ENCODE measurements at places on chromosomes 12 and 14. TPM values are rescaled to one million over a fixed set of nuclear protein-coding genes. Genes with fewer than 3 reads are reported as not detected.

DNA sequence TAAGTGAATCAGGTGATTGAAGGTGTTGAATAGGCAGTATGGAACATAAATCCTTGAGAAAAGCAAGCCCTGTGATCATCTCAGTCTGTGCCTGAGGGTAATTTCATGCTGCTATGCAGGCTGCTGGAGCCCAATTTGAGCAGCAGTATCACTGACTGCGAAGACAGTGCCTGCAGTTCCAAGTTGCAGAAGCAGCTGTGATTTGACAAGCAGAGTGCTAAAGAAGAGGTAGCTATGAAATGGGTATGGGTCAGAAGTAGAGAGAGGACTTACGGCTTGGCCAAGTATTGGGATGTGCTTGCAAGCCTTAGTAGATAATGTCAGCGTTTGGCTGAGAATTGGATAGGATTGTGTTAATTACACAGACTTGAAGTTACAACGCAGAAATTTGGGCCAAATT is 22.5 kb downstream of the PIK3C2G start:
- DNase-seq: no peak

GRCh38 chr12:125014526-125014925 is 21.1 kb downstream of the BRI3BP start:
- DNase-seq: no peak

GRCh38 chr12:119391673-119392072 is 57.1 kb downstream of the CCDC60 start:
- no peak for DNase-seq

- DNase-seq: no peak
Measured at GRCh38 chr14:96146131-96146771, 58.4 kb upstream of the BDKRB2 start.

DNA sequence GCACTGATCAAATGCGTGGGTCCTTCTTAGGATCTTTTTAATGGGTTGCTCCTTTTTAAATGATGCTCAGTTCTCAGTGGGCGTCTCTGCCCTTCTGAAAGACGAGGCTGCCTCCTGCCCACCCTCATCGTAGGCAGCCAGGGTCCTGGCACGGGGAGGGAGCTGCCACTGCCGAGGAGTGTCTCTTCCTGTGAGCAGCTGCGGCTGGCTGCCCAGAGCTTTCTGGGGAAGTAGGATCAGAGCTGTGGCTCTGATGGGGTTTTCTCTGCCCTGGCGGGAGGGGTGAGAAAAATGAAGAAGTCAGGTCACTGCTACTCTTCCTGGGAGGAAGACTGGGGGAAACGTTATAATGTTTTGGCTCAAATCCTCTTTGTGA is 31.1 kb upstream of the BEGAIN start:
- no peak for DNase-seq

DNA sequence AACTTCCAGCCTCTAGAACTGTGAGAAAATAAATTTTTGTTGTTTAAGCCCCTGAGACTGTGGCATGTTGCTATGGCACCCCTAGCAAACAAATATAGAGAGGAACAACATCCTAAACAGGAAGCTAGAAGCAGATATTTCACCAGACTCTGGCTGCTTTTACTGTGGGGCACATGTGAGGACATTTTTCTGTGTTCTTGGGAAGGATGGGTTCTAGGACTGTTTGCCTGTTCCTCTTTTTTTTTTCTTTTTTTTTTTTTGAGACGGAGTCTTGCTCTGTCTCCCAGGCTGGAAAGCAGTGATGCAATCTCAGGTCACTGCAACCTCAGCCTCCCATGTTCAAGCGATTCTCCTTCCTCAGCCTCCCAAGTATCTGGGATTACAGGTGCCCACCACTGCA is 4.2 kb upstream of the HRK start:
- no peak for DNase-seq

DNA sequence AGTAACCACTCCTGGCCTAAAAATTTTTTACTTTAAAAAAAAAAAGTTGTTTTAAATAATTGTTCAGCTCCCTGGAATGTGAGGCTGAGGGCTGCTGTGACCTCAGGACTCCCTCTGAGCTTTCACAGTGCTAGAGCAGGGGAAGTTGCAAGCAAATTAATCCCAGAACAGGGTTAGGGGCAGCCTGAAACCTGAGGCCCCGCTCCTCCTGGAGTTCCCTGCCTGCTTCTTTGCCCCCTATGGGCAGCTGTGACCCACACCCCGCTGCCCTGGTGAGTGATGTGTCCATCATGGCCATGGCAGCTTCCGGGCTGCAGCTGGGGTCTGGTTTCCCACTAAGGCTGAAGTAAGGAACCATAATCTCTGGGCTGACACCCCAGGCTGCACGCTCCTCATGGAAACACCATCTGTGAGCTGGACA is 9.5 kb downstream of the RITA1 start:
- no peak for DNase-seq

DNA sequence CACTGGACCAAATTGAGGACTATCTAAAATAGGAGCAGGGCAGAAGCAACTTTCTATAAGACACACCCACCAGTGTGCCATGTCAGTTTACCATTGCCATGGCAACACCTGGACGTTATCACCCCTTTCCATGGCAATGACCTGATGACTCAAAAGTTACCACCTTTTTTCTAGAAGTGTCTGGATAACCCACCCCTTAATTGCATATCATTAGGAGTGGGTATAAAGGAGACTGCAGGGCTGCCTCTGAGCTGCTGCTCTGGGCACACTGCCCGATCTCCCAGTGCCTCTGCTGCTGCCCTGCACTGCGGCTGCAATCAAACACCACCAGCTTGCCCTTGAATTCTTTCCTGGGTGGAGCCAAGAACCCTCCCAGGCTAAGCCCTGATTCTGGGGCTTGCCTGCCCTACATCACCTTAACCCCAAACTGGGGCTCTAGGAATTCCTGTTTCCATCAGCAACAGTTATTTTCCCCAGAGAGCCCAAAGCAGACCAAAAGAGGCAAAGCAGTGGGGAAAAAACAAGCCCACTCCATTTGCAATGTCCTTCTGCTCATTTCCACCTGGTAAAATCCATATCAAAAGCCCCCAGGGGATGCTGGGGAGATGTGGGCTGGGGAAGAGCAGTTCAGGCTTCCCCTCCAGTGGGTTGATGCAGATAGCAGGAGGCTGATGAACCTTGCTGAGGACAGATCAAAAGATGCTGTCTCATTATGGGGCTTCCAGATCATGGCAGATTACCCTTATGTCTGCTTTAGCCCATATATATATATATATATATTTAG is 129.5 kb upstream of the NCOR2 start:
- DNase-seq: no peak

GRCh38 chr12:115437061-115437567 is 753.1 kb upstream of the TBX3 start:
- DNase-seq: no peak

GRCh38 chr12:19129486-19130223 is at the start of gene PLEKHA5:
PLEKHA5 (plus strand) TSS chr12:19129733; CDS start chr12:19129800, 67 bp downstream.
- DNase-seq: peak; percentile 84

DNA sequence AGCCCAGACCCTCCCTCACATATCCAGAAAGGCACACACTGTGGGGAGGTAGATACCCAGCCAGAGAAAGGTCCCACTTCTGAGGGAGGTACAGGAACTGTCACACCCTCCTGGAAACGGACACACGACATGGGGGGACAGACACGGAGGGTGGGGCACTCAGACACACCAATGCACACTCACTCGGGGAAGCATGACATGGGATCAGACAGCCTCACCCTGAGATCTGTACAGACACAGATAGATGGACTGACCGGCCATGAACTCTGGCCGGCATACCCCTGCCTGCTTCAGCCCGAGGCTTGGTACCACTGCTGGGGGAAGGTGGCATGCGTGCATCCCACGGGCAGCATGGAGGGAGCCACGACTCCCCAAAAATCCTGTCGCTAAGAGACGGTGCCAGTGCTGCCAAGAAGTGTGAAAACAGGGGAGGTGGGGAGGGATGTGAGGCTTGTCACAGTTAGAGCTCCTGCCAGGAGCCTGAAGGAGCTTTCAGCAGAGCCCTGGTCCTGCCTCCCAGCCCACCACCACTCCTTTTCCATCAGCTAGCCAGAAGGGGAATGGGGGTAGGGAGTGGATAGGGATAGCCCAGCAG is 571 bp downstream of the CPNE6 start:
- DNase-seq: no peak

GRCh38 chr12:12725086-12725955 is 8.2 kb downstream of the CDKN1B start:
- peak; percentile 82 for DNase-seq

GRCh38 chr12:49811136-49811535 is 17.1 kb downstream of the NCKAP5L start:
- DNase-seq: no peak

DNA sequence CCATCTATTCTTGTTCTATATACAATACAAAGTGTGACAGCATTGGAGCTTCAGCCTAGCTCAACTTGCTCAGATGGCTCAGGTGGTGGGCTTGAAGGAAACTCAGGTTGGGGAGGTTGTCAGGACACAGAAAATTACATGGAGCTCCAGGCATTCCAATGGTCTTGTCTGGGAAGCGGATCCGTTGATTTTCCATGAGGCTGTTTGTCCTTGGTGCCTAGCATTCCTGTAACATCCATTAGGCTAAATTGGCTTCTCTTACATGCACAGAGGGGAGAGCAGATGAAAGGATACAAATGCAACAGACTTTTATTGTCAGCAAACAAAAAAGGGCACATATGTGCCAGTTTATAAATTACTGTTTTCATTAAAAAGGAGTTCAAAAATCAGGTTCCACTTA is 75.5 kb upstream of the OTX2 start:
- no peak for DNase-seq

GRCh38 chr12:46409342-46409741 is 36.8 kb upstream of the SLC38A2 start:
- no peak for DNase-seq

GRCh38 chr12:76055393-76055792 is 23.8 kb upstream of the PHLDA1 start:
- DNase-seq: no peak

DNA sequence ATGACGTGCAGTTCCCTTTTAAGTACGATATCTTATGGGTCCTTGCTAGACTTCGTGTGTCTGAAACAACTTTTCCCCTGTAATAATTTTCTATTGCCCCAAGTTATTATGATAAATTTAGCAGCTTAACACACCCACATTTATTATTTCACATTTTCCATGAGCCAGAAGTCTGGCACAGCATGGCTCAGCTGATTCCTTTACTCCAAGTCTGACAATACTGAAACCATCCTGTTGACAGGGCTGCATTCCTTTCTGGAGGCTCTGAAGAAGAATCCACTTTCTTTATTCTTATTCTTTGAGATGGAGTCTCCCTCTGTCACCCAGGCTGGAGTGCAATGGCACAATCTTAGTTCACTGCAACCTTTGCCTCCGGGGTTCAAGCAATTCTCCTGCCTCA is 80.9 kb downstream of the DENND5B start:
- no peak for DNase-seq

DNA sequence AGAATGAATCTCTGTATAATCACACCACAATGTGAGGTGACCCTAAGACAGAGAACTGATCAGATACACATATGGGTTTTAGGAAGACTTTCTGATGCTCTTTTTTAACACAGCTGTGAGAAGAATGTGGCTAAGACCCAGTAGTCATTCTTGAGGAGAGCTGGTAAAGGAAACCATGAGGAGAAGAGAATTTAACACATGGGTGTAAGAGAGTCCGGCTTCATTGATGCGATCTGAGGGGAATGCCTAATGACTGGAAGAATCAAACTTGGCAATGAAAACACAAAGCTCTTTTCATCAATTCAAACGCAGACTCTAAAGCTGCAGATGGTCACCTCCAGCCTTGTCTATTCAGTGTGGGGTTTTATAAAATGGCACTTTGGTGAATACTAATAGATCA is 79.3 kb downstream of the FOXA1 start:
- DNase-seq: no peak

DNA sequence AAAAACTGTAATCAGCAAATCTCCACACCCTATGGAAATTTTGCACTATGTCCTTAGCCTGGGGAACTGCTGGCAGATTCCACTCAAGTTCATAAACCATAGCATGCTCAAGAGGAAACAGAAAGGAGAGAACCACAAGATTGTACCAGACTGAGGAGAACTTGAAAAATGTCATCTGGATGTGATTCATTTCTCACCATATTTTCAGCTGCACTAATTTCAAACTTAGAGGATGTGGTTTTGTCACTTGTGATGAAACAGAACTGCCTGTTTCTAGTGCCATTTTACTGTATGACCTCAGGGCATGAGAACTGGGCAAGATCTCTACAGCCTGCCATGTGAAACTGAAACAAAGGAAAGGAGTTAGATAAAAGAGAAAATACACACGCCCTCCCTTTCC is 1493.1 kb upstream of the FLRT2 start:
- DNase-seq: no peak

GRCh38 chr12:11067514-11067913 is 5.4 kb upstream of the TAS2R46 start:
- DNase-seq: no peak

- DNase-seq: no peak
Measured at GRCh38 chr12:47615711-47616110, 90.1 kb downstream of the RPAP3 start.

DNA sequence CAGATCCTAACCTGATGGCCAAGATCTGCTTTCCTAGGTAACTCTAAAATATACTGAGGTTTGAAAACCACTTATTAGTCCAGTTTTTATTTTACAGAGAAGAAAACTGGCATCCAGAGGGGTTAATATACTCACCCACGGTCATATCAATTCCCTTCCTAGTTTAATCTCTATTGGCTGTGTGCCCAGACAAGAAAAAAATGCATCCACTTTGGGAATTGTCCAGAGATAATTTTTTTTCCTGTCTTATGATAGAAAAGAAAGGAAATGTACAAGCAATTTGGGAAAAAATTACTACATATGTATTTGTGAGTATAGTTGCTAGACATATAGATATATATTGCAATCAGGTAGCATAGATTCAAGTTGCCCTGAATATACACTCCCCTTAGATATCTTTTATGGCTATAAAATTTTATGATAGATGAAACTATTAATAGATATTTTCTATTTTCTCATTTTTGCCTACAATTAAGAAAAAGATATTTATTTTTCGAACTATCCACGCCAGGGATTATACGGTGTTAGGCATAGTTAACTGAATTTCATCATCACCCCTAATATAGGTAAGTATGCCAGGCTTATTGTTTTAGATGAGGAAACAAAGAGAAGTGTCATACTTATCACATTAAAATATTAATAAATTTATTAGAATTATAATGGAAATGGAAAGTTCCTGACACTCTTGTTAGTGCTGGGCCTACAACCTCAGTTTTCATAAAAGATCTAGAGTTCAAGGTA is 100.5 kb upstream of the SLC38A2 start:
- no peak for DNase-seq

GRCh38 chr14:66471584-66471983 is 14.6 kb upstream of the CCDC196 start:
- DNase-seq: no peak

GRCh38 chr14:27223906-27224305 is 626.1 kb upstream of the NOVA1 start:
- no peak for DNase-seq

GRCh38 chr12:42541965-42542364 is 47.6 kb downstream of the PRICKLE1 start:
- DNase-seq: no peak

DIO2 gene
- total RNA-seq: 0.75 TPM

GPRC5D gene
- not detected for total RNA-seq

TCL1B gene
- total RNA-seq: not detected

P2RX2 gene
- total RNA-seq: 0.19 TPM

RPS6KL1 gene
- 3.5 TPM for total RNA-seq

VRTN gene
- total RNA-seq: 1.5 TPM

PRB2 gene
- total RNA-seq: not detected

PRPH gene
- 0.62 TPM for total RNA-seq

KRT71 gene
- total RNA-seq: not detected

MYH7 gene
- not detected for total RNA-seq

DENND5B gene
- 35.0 TPM for total RNA-seq

SERPINA3 gene
- 8.0 TPM for total RNA-seq

CD163 gene
- total RNA-seq: 2.0 TPM

OR4E2 gene
- total RNA-seq: not detected

KRT85 gene
- total RNA-seq: not detected

Data from progenitor cell of endocrine pancreas (in vitro differentiated cells).